ENCODE measurements at places on chromosomes 7 and 10.

DNA sequence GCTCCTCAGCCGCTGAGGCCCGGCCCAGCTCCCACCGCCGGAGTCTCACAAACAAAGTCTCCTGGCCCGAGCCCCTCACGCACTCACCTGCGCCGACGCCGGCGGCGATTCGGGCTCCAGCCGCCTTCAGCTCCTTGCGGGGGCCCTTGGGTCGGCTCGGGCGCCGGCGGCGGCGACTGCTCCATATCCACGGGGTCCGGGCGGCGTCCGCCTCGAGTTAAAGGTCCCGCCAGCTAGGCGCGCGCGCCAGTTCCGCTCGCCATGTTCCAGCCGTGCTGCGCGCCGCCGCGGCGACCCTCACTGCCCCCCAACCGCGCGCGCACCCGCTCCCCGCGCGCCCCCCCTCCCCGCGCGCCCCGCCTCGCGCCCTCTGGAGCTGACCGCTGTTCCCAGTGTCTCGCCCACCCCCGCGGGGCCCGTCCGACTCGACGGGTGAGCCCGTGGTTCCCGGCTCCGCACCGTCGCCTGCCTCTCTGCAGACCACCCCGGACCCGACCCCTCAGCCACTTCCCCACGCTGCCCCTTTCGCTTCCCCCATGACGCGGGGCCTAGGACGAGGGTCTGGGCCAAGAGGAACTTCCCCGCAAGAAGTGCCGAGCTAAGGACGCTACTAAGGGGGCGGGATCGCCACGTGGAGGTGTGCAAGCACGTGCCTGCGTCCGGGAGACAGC, 396.1 kb downstream of the ZNF33B start:
- no peak for DNase-seq

DNA sequence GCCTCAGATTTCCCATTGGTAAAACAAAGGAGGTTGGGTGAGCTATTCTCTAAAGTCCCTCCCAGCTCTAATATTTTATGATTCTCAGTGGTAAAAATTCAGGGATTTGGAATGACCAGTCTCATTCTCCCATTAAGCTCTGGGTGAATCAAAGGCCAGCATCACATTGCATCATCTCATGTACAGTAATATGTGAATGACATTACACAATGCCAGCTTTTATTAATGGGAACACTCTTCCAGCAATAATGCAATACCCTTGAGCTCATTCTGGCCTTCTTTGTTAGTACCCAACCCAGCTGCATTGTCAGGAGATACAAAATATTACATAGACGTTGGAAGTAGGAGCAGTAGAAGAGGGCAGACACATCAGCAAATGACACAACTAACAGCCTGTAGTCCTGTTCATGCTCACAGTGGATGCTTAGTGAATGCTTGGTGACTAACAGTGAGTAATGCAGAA, 100.0 kb upstream of the EGR2 start:
- DNase-seq: no peak

- DNase-seq: no peak
These were observed 25.4 kb downstream of the RPP38 start for GRCh38 chr10:15122477-15123030.

GRCh38 chr10:23158370-23158769, 33.7 kb upstream of the PTF1A start:
- no peak for DNase-seq

DNA sequence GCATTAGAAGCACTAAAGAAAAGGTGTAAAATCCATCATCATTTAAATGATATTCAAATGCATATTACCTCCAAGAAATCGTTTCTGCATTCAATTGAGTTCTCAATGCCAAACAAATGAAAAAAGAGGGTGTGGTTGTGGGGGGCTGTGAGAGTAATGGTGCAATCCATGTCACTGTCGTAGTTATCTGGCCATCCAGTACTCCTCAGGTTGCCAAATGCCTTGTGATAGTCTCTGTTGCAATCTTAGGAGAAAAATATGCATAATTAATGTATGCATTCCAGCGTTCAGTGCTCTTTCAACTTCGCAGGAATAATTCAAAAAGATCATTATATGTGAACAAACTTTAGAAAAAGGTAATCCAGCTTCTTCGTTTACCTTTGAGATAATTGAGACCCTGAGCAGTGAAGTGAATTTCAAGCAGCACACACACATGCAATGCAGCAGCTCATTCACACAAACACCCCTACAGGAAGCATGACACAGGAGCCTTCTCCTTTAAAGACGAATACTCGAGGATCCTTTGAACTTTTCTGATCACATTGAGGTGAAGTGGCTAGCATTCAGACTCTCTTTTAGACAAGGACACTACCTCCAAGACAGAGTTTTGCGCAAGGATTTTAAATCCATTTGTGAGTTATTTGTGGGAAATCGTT, 73.4 kb downstream of the OR13A1 start:
- no peak for DNase-seq

GRCh38 chr10:106795619-106796018, 368.9 kb downstream of the SORCS1 start:
- no peak for DNase-seq

- DNase-seq: no peak
These were observed 62.4 kb upstream of the ANTXRL start for GRCh38 chr10:46224414-46224682.

- no peak for DNase-seq
These were observed 1.3 kb downstream of the STK17A start for GRCh38 chr7:43584195-43584586.

DNA sequence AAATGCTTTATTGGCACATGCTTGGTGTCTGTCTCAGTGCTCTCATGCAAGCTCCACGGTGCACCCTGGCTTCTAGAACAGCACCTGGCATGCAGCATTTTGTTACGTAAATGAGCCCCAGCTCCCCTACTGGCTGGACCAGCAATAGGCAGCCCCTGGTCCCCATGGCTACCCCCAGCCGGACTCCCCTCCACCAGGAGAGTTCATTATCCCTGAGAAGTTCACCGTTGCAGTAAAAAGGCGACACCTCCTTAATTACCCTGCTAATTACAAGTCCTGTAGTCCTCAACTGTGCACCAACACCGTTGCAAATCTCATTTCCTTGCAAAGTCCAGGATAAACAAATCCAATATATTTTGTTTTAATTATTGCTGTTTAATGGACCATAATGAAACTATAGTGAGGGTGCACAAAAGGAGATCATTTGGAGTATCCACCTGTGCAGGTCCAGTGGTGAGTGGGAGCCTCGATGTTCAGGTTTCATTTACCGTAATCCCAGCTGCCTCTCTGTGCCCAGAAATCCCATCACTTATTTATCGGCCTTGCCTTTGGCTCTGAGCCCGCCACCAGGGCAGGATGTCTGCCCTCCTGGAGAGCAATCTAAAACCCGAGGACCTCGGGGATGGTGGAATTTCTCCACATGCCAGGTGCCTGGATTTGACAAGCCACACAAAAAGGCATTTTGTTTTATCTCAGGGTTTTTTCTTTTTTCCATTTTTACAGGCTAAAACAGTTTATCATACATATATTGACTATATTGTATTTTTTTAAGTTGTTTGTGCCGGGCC, 12.8 kb upstream of the DRGX start:
- no peak for DNase-seq

DNA sequence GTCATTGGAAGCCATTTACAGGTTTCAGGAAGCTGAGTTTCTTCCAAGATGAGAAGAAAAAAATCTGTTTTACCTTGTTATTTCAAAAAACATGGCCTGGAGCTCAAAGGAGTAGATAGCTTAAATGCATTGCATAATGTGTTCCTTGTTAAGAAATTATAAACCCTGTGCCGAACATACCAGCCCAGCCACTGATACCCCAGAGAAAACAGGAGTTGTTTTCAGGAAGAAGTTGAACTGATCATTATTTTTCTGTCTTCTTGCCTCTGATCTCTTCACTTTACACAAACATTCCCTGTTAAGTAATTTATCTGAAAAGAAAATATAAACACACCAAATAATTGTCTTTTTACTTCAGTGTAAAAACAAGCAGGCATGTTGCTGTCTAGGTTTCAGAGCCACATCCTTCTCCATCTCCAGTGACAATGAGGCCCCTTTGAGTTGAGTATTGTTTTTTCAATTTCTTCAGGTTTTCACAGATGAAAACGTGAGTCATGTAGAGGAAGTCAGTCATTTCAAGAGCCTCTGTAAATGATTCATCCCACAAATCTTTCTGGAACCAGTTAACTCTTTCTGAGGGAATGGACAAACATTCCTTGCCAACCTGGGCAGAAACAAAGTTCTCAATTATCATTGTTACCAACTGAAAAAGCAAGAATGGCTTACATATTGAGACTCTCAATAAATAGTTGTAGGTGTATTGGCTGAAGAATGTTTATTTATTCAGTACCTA, 244.2 kb downstream of the IPMK start:
- DNase-seq: no peak

DNA sequence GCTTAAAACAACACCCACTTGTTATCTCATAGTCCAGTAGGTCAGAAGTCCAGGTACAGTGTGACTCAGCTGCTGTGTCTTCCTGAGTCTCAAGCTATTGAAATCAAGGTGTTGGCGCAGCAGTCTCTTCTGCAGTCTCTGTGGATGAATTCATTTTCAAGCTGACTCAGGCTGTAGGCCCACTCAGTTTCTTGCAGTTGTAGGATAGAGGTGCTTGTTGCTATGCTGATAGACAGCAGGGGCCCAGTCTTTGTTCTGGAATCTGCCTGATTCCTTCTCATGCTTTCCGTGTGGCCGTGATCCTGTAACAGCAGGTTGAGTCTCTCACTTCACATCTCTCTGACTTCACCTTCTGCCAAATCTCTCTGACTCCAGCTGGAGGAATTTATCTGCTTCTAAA, 400.4 kb upstream of the POM121L12 start:
- no peak for DNase-seq

- no peak for DNase-seq
These were observed 34.6 kb downstream of the ANKRD7 start for GRCh38 chr7:118259115-118259514.

- DNase-seq: no peak
These were observed 205.5 kb upstream of the SEMA3D start for GRCh38 chr7:85392326-85392725.

DNA sequence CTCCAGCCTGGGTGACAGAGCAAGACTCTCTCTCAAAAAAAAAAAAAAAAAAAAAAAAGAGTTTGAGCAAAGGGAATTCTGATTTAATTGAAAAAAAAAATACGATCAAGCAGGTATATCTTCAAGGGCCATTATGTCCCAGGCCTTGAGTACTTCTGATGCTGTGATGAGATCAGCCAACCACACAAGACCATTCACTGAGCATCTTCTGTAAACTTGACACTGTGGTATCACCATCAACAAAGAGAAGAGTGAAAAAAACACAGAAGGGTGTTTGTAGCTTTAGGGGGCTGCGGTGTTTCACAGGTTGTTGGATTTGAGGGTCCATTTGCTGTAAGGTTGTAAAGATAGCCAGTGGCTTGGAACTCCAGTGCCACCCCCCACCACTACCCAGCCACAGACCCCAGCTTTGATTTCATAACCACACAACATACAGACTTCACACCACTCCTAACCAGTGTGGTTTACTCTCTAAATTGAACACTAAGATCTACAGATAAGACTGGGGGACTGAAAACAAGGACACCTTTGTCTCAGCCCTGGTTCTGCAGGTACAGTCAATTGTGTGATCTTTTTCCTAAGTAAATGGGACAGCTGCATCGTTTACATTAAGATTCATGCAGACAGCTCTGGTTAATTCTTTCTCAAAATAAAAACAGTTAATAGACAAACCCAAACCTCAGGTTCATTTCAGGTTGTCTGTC, 66.4 kb downstream of the CDC123 start:
- no peak for DNase-seq

- DNase-seq: no peak
These were observed 9.3 kb upstream of the GTPBP4 start for GRCh38 chr10:978826-979421.

DNA sequence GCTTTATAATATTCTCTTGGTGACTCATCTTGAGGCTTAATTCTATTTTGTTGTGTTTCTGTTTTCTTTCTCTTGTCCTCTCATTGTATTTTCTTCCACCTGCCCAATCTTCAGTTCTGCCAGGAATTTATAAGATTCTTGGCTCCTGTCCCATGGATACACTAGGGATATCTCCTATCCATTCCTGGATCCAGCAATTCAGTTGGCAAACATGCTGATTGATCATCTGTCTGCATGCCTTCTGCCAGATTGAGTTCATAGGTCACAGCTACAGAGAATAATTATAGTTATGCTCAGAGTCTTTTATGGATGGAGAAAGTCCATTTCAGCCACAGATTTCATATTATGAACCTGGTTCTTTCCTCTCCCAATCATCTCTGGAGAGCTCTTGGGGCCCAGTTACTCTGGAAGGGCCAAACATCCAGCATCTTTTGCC, 140.4 kb upstream of the MAGI2 start:
- DNase-seq: no peak

GRCh38 chr7:101910991-101911799, 93.8 kb downstream of the CUX1 start:
- DNase-seq: no peak
